ENCODE measurements at places on chromosomes 12 and 14. TPM values are rescaled to one million over a fixed set of nuclear protein-coding genes. Genes with fewer than 3 reads are reported as not detected.

The OTOGL gene
- 0.51 TPM for total RNA-seq

- DNase-seq, result no peak
These were observed 44.3 kb downstream of the SUDS3 start for GRCh38 chr12:118420673-118421072.

GRCh38 chr14:95305940-95306339 lies 13.8 kb downstream of the CLMN start:
- DNase-seq, result no peak

- DNase-seq, result no peak
These were observed 8.8 kb downstream of the DENND5B start for GRCh38 chr12:31582155-31582554.

- DNase-seq, result no peak
These were observed 81.9 kb upstream of the MAX start for GRCh38 chr14:65184032-65184764.

Measured in cardiac septum (tissue), 1 donor.